ENCODE measurements at places on chromosomes 11 and 22.

GRCh38 chr11:26095340-26095739 is 236.6 kb upstream of the ANO3 start:
- DNase-seq = no peak

DNA sequence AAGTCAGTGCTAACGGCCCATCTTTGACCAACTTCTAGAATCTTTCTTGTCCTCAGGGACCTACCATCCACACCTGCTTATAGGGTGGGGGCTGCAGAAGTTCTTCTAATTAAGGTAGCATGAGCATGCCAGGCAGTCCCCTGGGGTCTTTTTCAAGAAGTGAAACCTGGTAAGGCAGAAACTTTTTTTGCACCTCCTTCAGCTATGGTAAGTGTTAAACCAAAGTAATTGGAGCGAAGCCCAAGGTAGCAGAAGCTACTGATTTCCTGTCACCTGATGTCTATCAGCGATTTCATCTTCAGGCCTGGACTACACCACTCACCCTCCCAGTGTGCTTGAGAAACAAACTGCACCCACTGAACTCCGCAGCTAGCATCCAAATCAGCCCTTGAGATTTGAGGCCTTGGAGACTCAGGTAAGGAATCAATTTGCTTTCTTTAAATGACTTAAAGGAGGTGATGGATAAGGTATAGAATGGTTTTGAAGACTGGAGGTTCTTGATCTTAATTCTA is at the start of gene MS4A1:
Gene MS4A1 (plus strand): TSS at position 317 of the 512 bp plus-strand sequence. CDS start 6,528 bp downstream, outside the sequence.
- DNase-seq = no peak

DNA sequence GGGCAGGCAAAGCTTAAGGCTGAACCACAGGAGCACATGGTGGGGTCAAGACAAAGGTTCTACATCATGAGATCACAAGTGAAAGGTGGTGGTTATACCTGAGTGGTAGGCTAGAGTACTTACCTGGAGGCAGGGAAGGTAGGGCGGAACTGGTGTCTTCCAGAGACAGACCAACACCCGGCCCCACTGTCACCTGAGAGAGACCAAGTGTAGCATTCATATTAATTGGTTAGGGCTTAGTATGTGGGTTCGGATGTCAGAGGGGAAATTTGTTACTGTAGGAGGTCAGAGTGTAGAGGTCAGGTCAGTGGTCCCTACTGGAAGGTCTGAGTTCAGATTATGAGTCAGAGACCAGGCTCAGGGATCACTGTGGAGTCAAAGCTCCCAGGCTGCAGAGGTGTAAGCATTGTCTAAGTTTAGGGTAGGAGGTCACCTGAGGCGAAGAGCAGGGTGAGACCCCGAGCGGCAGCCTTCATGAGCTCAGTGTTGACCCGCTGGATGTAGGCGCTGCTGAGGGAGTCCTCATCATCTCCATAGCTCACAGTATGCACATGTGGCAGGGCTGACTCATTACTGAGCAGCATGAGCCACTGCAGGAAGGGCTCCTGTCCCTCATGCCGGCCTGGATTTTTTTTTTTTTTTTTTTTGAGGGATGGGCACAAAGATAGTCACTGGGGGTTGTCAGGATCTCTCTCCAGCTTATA is 3.2 kb downstream of the TPP1 start:
- DNase-seq = no peak

- no peak for DNase-seq
These were observed 36.5 kb downstream of the OSBPL5 start for GRCh38 chr11:3128356-3129180.

GRCh38 chr11:57487920-57488659 is 27.4 kb downstream of the SLC43A1 start:
- no peak for DNase-seq

DNA sequence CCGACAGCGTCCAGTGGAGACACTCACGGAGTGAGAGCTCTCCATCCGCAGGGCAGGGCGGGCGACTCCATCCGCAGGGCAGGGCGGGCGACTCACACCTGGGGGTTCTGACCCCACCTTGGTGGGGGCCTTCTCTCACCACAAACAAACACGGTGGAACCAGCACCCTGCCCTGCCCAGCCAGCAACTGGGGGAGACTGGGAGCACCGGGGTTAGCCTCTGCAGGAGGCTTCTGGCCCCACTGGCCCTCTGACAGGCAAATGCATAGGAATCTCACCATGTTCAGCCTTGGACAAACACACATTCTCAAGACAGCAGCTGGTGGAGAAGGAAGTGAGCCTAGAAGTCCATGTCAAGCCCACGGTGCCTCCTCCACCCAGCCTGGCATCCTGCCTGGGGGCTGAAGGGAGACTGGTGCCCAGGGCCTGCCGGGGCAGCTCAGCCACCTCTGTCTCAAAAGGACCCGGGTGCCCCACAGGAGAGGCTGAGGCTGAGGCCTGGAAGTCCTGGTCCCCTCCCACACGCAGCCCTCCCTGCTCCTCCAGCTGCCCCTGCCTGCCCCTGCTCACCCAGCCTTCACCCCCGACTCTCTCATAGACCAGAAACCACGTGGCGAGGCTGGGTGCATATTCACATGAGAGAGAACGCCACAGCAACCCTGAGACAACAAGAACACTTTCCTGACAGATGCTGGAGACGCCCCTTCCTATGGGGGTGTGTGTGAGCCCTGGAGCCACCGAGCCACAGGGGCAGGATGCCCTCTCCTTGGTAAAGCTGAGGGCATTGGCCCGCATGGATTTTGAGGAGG is 98.4 kb upstream of the B3GAT1 start:
- no peak for DNase-seq

GRCh38 chr22:49208768-49209252 is 618.9 kb downstream of the BRD1 start:
- DNase-seq = no peak

- no peak for DNase-seq
These were observed 7.1 kb downstream of the CD44 start for GRCh38 chr11:35146074-35146521.

DNA sequence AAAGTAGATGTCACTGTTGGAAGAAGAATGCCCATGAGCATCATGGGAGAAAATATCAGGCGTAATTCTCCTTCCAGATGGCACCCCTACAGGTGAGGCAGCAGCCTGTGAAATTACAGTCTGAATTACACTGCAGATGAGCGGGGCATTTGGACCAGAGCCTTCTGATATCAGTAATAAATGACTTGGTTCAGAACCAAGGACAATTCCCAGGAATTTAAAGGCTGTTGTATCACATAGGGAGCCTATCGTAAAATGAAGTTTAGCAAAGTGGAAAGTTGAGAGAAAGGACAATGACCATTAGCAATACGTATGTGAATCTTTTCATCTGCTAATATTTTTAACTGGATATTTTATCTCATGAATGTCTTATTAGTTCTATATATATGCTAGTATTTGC is 61.3 kb downstream of the PRMT3 start:
- no peak for DNase-seq

- no peak for DNase-seq
These were observed 42.0 kb downstream of the FBLN1 start for GRCh38 chr22:45544588-45545170.

DNA sequence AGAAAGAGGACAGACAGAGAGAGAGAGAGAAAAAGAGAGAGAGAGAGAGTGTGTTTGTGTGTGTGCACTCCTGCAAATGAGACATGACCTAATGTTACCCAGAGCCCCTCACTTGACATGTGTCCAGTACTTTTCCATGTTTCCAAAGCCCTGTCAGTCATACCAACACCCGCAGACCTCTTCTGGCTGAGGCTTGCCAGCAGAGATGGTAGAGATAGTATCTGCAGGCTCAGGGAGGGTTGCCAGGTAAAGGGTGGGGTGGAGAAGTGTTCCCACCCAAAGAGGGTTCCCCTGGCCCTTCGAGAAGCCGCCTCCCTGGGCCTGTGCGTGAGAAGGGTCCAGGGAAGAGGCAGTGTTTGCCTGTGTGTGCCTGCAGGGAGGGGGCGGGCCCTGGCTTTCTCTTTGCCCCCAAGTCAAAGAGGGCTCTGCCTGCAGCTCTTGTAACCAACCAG is 40.7 kb downstream of the POU2F3 start:
- DNase-seq = no peak

GRCh38 chr11:35106595-35106994 is 32.4 kb upstream of the CD44 start:
- no peak for DNase-seq
